Glomerular endothelial cell (primary cell): ENCODE measurements at places on chromosomes 11 and 22.

DNA sequence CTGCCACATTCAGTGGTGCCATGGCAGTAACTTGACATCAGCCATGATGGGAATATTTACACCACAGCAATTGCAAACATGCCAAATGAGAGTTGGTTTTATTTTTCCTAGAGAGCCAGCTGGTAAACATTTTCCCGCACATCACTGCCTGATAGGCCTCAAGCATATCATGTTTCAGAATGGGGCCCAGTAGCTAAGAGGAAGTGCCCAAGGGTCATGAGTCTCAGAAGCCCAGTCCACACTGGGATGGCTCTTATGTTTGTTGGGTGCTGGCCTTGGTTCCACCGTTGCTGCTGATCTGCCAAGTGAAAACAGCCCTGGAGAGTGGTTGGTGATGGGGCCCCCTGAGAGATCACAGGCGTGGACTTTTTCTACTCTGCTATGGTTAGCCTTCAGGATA is 64.3 kb upstream of the NAV2 start:
- DNase-seq = no peak

GRCh38 chr11:45089676-45090499 is 56.6 kb upstream of the PRDM11 start:
- no peak for DNase-seq

DNA sequence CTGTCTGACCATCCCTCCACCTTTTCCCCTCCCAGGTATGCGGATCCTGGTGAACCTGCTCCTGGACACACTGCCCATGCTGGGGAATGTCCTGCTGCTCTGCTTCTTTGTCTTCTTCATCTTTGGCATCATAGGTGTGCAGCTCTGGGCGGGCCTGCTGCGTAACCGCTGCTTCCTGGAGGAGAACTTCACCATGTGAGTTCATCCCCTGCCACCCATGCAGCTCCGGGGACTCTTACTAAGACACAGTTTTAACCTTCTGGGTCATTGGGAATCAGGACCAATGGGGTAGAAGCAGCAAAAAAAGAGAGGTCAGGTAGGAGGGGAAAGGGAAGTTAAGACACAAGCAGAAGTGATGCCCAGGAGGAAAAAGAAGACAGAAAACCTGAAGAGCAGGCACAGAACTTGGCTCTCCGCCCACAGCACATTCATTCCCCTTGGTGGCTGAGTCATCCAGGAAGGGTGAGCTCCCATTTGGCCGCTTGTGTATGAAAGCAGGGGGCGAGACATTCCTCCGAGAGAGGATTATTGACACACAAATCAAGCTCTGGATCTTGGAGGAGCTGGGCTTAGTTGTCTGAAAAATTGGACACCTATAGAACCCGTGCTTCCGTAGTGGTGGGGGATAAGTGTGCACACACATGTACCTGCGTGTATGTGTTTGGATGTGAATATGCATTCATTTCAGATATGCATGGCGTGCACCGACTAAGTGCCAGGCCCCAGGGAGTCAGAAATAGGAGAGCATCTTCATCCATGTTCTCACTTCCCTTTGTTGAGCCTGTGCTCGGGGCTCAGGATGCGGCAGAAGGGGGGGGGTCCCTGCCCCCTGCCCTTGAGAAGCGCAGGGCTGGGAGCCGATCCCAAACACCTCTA is 64.2 kb downstream of the CACNA1I start:
- DNase-seq = peak; percentile 39

DNA sequence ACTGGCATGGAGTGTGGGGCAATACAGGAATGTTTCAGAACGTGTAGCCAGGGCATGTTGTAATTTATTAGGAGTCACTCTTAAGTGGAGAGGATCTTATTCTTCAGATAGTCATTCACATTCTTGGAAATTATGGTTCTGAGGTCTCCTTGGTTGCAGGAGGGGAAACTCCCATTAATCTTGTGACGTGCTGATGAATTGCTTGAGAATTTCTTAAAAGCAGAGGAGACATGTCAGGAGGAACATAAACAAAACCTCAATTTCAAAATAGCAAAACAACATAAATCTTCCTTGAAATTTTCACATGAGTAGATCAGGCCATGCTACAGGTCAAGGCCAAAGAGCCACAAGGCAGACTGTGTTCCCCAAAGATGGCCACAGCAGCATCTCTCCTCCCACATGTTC is 50.4 kb downstream of the ADM start:
- no peak for DNase-seq
